GF-D8 (cell line): ENCODE measurements at places on chromosomes 1 and 21.

GRCh38 chr1:10741696-10742095 lies 54.8 kb downstream of the CASZ1 start:
- DNase-seq = no peak

DNA sequence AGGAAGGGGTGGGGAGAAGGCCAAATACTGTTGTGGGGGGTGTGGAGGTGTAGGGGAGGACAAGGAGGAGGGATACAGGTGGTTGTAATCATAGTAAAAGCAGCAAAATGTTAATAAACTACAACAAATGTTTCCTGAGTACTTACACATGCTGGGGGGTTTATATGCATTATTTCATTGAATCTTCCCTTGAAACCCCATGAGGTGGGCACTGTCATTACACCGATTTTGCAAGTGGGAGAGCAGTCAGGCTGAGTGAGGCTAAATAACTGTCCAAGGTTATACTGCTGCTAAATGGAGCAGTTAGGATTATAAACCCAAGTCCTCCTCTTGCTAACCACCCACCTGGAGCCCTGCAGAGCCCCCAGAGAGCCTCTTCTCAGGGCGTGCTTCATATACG lies 14.4 kb upstream of the GRHL3 start:
- DNase-seq = no peak

- no peak for DNase-seq
Observed at GRCh38 chr1:113247355-113247754, 143.0 kb upstream of the MAGI3 start.

- DNase-seq = no peak
Observed at GRCh38 chr21:39087238-39088030, 95.8 kb downstream of the PSMG1 start.

DNA sequence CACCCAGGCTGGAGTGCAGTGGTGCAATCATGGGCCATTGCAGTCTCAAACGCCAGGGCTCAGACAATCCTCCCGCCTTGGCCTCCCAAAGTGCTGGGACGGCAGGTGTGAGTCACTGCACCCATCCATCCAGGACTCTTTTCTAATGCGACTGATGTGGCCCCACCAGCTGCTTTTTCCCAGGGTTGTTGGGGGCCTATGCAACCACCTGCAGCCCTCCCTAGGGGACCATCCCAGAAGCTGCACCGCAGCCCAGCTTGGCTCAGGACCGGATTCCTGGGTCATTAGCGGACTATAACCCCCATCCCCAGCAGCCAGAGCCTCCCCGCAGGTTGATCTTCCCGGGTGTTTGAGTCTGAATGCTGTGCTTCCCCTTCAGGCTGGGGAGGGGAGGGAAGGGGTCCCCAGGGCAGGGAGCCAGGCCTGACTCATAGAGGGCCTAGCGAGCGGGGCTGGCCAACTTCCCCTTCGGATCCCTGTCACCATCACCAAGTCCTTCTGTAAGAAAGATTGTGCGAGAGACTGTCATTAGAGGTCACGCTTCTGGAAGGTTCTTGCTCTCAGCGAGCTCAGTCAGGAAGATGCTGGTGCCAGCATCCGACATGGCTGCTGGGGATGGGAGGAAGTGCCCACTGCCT lies 108.7 kb upstream of the ACTRT2 start:
- no peak for DNase-seq

DNA sequence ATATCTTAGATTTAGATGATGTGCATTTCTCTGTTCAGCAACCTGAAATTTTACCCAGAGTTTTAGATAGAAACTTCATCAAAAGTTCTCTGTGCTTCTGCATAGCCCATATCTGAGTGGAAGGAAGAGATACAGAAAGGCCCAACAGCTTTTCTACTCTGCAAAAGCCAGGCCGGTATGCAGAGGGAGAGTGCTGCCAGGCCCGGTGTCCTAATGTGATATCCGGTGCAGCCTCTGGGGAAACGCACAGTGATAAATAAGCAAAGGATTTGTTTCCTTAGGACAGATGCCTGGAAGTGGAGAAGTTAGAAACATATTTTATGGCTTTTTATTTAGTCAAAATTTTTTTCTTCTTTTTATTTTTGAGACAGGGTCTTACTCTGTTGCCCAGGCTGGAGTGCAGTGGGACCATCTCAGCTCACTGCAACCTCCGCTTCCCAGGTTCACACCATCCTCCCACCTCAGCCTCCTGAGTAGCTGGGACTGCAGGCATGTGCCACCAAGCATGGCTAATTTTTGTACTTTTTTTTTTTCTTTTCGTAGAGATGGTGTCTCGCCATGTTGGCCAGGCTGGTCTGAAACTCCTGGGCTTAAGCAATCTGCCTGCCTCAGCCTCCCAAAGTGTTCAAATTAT lies 145.8 kb downstream of the PATJ start:
- no peak for DNase-seq

GRCh38 chr21:33293811-33294216 lies 27.6 kb downstream of the IL10RB start:
- DNase-seq = no peak

DNA sequence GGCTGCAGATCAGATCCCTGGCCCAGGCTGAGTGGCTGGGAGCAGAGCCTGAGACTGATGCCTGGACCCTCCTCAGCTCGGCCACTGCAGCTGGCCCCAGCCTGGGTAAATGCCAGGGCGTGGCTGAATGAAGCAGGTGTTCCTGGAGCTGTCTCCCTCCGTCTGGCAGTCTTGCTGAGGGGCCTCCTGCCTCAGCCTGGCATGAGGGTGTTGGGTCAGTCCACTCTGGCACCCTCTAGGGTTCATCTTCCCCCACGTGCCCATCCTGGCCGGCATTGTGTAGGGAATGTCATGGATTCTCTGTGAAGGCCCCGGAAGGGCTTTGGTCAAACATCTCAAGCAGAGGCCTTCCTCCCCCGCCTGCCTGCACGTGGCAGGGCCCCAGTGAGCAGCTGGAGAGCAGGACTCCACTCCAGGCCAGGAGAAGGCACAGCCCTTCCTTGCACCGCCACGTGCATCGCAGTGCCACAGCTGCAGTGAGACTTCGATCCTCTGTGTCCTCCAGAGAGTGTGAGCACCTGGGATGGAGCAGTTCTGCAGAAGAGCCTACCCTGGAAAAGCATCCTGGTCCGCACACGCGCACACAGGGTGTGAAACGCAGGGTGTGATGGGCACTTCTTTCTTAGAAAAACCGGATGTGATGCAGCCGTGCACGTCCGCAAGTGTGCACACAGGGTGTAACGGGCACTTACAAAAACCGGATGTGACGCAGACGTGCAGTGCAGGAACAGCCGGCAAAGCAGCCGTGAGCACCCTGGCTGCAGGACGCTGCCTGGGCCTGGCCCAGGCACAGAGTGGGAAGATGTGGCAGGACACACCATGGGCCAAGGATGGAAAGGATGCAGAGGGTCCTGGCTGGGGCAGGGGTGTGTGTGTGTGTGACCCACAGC lies 4.6 kb upstream of the KRTAP10-4 start:
- no peak for DNase-seq

GRCh38 chr1:72827278-72827677 lies 544.9 kb upstream of the NEGR1 start:
- no peak for DNase-seq
